Stomach (tissue), 19 donors: ENCODE measurements at places on chromosomes 4 and X. TPM values are rescaled to one million over a fixed set of nuclear protein-coding genes. Genes with fewer than 3 reads are reported as not detected.

GAB3 gene
- 1.7 TPM for polyA plus RNA-seq

ARL13A gene
- not detected for polyA plus RNA-seq

ATP1B4 gene
- not detected for polyA plus RNA-seq

RBM46 gene
- polyA plus RNA-seq = not detected

CTAG1A gene
- polyA plus RNA-seq = not detected

BGN gene
- 9.3 TPM for polyA plus RNA-seq

PNCK gene
- 14.9 TPM for polyA plus RNA-seq
